Suppressor macrophage treated with lipopolysaccharide for 1 hour (primary cell): ENCODE measurements at places on chromosomes 5 and 9.

- DNase-seq: no peak
These were observed 59.2 kb downstream of the TSSK1B start for GRCh38 chr5:113375480-113376060.

- no peak for DNase-seq
These were observed 253.4 kb upstream of the DMAC1 start for GRCh38 chr9:8052991-8053390.

DNA sequence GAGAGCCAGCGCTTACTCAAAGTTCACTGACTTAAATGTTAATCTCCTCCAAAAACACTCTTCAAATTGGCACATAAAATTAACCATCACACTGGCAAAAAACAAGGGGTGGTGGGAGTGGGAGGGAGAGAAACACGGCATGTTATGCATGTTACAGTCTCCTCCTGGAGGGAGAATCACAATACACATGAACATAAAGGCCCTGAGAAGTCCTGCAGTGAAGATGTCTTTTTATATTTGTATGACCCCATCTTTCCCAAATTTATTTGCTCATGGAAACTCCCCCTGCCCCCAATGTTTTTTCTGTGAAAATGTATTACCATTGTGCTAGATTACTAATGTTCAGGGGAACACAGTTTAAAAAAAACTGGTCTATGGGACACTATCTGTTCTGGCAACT, 37.8 kb upstream of the ANKH start:
- DNase-seq: no peak

- peak; percentile 81 for DNase-seq
These were observed 59.3 kb downstream of the FSTL4 start for GRCh38 chr5:133552925-133553525.

DNA sequence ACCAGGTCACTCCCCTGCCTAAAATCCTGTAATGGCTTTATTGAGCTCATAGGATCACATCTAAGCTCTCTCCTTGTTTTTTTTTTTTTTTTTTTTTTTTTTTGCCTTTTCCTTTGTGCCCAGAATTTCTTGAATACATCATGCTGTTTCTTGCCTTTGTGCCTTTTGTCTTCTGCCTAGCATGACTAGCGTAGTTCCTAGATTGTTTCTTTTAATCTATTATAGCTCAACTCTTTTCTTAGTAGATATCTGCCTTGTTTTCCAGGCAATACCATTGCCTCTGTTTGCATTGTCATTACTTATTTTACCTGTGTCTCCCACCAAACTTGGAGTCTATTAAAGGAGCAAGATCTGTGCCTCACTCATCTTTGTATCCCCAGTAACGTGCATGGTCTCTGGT, 106.1 kb upstream of the C9orf72 start:
- DNase-seq: no peak

GRCh38 chr5:40828021-40828631, 6.9 kb downstream of the RPL37 start:
- no peak for DNase-seq

DNA sequence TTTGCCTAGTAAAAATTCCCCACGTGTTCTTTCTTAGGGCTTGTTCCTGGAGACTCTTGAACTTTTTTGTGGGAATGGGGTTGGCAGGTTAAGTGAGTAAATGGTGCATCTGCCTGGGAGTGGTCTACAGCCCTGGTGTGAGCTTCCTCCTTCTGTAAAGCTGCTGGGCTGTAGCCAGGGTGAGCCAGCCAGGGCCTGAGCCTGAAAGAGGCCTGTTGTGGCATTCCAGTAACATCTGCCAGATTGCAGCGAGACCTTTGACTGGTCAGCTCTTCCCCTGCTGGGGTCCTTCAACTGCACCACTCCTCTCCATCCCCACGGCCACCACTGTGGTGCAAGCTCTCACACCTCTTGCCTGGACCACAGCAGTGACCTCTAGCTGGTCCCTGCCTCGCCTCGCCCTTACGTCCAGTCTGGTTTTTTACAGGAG, 47.5 kb downstream of the SLC22A5 start:
- DNase-seq: no peak

DNA sequence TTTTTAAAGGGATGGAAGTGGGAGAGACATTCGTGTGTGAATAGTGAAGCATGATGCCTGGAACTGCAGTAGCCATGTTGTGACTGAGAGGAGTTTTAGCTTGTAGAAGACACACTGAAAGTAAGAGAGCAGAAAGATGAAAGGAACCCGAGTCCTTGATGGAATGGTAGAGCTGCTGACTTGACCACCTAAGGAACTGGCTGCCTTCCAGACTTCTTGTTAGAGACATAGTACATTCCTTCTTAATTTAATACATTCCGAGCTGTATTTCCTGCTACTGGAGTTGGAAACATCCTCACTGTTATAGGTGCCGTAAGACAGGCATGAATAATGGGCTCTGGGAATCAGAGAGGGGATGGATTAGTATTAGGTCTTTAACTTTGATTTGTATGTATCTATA, 7.4 kb downstream of the CER1 start:
- no peak for DNase-seq

GRCh38 chr5:169242175-169242848, 58.6 kb downstream of the SLIT3 start:
- no peak for DNase-seq

GRCh38 chr5:137220523-137220927, 278.6 kb downstream of the SPOCK1 start:
- DNase-seq: peak; percentile 58

DNA sequence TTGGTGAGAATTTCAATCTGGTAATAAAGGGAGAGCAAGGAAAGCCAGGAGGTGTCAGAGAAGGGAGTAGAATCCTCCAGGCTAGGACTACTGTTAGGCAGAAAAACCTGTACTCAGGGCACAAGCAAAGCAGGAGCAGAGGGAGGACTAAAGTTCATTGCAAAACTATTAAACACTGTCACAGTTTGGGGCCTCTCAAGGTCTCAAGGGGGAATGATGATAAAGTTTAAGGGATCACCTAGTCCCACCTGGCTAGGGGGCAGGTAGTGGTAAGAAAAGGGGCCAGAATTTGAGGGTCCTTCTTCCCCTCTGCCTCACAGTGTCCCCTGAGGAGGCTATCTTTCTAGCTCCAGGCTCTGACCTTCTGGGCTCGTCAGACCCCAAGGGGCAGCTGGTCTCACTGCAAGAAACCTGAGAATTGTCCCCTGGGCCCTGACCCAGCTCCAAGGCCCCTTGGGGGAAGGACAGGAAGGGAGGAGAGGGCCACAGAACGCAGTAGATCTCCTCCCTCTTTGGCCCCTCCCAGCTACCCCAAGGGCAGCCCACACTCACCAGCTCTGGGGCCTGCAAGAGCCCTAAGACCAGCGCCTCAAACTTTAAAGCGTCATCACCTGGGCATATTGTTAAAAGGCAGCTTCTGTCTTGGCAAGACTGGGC, 974 bp downstream of the CCDC69 start:
- no peak for DNase-seq

GRCh38 chr5:169222934-169223594, 77.9 kb downstream of the SLIT3 start:
- DNase-seq: no peak

- no peak for DNase-seq
These were observed 66.2 kb downstream of the NTNG2 start for GRCh38 chr9:132228062-132228461.

- DNase-seq: no peak
These were observed 414.7 kb downstream of the KDM4C start for GRCh38 chr9:7172154-7173115.

DNA sequence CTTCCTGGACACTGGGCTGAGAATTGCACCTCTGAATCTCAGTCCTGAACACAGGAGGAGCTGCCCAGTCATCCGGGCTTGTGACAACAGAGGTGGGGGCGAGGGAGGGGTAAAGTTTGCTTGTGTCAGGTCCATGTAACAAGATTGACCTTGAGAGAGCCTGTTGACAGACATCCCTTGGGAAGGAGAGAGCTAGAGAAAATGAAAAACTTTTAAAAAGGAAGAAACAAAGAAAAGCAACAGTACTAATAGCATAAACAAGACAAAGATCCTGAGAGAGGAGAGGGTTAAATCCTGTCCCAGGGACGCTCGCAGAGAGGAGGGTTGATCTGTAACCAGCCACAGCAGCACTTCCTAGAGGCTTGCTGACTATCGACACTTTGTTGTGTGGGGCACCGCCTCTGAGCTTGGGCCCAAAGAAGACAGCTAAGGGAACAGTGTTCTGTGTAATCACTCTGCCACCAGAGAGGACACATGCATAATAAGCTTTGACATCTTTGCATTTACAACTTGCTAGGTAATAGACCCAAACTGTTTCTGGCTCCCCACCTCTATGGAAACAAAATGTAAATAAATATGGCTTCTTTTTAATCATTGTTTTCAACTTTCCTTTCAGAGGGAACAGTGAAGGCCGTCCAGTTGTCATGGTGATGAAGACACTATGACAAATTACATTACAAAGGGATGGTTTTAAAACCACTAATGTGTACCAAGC, 363.7 kb downstream of the CSNK1G3 start:
- no peak for DNase-seq

- DNase-seq: no peak
These were observed 138.8 kb upstream of the WWC1 start for GRCh38 chr5:168152660-168153059.

GRCh38 chr5:111461255-111461671, 51.1 kb downstream of the STARD4 start:
- no peak for DNase-seq

DNA sequence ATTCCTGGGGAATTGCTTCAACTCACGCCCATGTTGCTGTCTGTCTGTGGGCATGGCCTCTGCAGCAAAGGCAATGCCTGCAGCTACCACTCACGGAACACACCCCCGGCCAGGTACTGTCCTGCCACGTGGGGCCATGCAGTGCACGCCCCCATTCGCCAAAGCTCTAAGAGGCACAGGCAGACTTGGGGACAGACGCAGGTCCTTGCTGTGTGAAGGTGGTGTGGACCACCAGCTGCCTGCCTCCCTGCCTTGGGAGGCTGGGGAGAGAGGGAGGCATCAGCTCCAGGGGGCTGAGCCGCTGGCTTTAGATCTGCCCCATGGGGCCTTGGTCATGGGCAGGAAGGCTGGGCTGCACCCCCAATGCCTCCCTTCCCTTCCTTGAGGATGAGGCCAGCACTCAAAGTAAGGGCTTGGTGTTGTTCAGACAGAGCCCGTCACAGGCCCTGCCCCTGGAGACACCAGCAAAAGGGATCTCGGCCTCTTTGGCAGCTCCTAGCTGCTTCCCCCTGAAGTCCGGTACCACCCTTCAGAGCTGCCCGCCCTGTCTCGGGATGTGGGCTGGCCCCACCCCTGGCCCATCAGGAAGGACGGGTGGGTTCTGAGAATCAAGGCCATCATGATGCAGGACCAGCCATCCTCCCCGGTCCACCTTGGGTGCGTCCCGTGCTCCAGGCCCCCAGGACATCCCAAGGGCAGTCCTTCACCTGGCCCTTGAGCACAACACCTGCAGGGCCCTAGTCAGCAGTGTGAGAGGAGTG, 2.3 kb downstream of the GRIN1 start:
- no peak for DNase-seq

DNA sequence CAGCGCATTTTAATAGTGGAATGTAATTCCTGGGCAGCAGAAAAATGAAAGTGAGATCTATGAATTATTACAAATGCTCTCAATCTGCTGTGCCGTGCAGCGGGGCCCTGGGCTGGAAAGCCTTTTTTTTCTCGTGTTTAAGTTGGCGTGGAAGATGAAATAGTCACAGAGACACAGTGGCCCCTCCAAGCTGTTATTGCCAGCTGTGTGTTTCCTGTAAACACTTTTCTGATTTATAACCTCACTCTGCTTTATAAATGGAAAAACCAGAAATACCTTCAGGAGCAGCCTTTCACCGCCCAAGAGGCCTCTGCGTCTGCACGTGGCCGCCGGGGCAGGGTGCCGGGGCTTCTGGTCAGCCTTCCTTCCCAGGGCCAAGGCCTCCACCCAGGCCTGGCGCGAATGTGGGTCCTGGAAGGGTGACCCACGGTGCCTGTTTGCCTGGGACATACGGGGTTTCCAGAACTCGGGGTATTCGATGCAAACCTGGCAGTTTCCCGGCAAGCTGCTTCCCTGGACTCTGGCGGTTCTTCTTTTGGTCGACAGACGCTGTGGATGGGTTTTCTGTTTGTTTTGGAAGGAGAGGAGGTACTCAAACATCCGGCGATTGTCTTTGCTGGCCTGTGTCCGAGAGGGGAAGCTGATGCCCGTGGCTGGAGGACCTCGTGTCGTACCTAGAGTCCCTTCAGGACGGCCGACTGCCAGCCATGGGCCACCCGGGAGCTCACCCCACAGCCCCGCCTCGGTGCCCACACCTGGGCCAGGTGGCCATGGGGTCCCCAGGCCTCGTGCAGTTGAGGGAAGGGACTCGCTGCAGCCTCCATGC, 256.7 kb downstream of the PARP8 start:
- DNase-seq: no peak

DNA sequence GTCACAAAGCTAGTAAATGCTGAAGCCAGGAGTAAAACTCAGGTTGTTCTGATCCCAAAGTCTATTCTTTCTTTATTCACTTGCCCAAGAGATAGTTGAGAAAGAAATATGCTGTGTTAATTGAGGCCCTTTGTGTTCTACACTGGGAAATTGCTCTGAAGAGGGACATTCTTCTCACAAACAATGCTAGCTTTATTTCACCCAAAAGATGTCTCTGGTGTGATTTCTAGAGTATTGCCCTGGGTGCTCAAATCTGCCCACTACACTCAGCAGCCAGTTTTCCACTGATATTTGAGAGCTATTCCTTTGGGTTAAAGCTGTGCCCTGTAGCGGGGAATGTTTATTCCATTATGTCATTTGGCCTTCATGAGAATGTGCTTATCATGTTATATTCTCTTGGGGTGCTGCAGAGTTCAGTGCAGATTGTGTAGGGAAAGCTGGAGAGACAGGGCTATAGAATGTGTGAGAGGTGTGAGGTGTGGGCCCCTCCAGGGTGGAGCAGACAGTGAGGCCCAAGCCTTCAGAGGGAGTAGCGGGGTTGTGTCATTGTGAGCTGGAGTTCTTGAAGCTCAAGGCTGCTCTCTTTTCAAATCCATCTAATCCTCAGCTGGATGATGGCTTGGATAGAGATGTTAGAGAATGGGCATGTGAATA, 21.0 kb upstream of the C5orf63 start:
- DNase-seq: no peak

GRCh38 chr5:97231025-97231636, 48.1 kb upstream of the RIOK2 start:
- DNase-seq: peak; percentile 79

DNA sequence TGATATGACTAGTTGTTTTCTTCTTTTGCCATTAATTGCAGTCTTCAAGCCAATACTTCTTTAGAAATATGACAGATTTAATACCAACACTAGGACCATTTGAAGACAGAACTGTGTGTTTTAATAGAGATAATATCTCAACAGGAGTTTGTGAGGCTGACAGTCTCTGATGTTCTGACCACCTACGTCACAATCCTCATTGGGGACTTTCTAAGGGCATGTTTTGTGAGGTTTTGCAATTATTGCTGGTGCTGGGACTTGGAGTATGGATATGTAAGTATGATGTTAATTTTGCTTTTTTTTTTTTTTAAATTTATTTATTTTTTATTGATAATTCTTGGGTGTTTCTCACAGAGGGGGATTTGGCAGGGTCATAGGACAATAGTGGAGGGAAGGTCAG, 147.6 kb downstream of the ALDH1A1 start:
- no peak for DNase-seq

DNA sequence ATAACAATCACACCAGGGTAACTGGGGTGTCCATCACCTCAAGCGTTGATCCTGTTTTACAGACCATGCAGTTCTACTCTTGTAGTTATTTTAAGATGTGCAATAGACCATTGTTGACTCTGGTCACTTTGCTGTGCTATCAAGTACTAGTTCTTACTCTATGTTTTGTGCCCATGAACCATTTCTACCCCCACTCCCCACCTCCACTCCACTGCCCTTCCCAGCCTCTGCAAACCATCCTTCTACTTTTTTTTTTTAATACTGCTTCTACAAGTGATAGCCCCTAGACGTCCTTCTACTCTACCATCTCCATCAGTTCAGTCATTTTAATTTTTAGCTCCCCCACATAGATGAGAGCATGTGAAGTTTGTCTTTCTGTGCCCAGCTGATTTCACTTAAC, 38.8 kb downstream of the EHMT1 start:
- DNase-seq: no peak
